ENCODE measurements at places on chromosomes 3 and 15.

- no peak for DNase-seq
Observed at GRCh38 chr3:149377408-149378364, at the start of gene TM4SF1. TM4SF1 (minus strand) TSS chr3:149377649; CDS start chr3:149377547, 102 bp downstream.

GRCh38 chr15:70617076-70617910 is 146.1 kb downstream of the UACA start:
- DNase-seq, result no peak

DNA sequence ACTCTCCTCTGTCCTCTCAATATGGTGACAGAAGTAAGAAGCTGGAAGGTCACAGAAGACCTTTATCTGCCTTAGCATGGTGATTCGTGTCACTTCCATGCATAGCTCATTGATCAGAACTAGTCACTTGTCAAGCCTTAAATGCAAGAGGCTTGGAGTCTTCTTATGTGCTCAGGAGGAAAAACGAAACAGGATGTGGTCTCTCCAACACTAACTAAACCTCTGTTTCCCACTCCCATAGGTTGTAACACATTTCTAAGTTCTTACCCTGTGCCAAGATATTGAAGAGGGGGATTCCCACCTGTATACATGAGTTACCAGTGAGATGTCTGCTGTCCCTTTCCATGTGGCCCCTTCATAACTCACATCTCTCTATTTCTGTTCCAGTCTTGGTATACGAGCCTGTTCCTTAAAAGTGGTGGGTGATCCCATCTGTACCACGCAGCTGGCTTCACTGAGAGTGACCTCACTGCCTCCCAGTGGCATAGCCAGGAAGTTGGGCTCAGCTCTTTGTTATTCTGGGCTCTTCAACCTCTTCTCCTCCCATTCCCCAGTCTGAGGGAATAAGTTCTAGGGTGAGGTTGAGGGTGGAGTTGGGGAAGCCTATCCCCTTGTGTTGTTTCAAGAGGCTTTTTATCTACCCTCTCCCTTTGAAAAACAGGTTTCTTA is 203.2 kb upstream of the PPP2R3A start:
- DNase-seq, result no peak

GRCh38 chr15:27392163-27392562 is 421.2 kb downstream of the GABRG3 start:
- DNase-seq, result no peak

- DNase-seq, result no peak
Observed at GRCh38 chr3:143301031-143301901, 181.7 kb downstream of the CHST2 start.

- no peak for DNase-seq
Observed at GRCh38 chr3:150875548-150875947, 29.7 kb downstream of the MINDY4B start.

GRCh38 chr3:157572559-157573270 is 69.5 kb upstream of the VEPH1 start:
- no peak for DNase-seq

- DNase-seq, result no peak
Observed at GRCh38 chr3:143604402-143605185, 243.7 kb downstream of the SLC9A9 start.

GRCh38 chr3:157117875-157118654 is 41.9 kb downstream of the CCNL1 start:
- no peak for DNase-seq

DNA sequence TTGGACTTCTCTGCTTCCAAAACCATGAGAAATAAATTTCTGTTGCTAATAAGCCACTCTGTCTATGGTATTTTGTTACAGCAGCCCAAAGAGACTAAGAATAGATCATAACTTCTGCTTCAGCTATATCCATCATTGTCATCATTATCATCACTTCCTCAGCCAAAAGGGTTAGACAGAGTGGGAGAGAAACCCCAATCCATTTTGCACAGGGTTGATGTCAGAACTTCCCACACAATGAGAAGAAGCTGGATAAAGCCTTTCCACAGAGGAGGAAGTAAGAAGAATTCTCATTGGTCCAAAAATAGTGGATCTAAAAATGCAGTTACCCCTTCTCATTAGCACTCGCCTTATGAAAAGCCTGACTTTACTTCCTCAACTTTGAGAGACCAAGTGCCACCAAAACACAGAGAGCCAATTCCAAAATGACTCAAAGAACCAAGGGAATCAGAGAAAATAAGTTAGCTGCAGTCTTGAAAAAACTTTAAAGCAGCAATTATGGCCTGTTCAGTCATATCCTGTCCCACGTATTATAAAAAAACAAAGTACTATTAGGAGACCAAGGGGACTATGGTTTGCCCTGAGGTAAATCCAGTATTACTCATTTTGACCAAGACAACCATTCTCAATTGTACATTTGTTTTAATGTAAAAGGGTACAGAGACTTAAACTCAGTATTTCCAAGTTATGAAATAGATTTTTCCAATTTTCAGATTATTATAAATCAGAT is 80.2 kb downstream of the WNT5A start:
- DNase-seq, result no peak

GRCh38 chr15:101613130-101614000 is 38.8 kb downstream of the TM2D3 start:
- no peak for DNase-seq

DNA sequence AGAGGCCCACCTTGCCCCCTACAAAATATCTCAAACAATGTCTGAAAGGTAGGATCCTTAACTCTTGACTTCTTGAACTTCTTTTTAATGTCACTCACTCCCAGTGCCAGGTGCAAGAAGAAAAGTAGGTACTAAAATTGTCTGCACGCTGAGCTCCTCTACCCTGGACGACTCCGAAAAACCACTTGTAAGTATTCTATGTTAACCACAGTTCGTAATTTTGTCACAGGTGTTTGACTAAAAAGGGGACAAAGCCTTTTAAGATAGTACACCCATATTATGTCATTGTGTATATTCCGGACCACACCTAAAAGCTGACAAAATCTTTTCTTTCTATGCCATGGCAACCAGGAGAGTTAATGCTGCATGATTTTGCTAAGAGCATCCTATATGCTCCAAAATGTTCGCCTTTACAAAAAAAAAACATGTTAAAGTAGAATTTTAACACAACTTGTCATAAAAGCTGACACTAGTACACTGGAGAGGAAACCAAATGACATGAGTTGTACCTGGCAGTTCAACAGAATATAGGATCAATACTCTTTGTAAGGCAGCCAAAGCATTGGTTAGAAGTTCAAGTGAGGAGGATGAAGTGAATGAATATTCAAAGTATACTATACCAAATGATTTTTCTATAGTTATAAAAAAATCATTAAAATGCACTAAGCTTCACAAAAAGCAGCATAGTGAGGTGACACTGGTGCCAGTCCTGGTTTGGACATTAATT is 210.5 kb downstream of the FOXP1 start:
- no peak for DNase-seq

GRCh38 chr3:51718547-51719409 is 11.9 kb downstream of the GRM2 start:
- no peak for DNase-seq

DNA sequence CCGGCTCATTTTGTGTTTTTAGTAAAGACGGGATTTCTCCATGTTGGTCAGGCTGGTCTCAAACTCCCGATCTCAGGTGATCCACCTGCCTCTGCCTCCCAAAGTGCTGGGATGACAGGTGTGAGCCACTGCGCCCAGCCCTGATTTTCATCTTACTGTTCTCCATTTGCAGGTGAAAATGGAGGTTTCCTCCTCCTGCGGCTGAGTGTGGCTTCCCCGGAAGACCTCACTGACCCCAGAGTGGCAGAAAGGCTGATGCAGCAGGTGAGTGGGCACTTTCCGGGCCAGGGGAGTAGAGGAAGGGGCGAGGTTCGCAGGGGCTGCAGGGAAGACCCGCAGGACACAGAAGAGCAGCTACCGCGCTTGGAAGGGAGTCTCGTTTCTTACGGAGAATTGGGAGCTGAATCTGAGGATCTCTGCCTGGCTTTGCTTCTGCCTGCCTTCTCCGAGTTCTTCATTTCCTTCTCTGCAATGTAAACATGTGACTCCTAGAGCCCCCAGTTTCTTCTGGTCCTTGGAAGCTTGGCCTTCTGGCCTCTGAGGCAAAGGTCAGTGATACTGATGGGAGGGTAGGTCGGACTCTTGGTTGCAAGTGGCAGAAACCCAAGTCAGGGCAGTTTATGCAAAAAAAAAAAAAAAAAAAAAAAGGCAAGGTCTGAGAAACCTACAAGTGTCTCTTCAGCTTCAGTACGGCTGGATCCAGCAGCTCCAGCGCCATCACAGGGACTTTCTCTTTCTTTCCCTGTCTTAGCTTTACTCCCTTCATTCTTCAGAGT is 8.9 kb downstream of the MUC20 start:
- no peak for DNase-seq

DNA sequence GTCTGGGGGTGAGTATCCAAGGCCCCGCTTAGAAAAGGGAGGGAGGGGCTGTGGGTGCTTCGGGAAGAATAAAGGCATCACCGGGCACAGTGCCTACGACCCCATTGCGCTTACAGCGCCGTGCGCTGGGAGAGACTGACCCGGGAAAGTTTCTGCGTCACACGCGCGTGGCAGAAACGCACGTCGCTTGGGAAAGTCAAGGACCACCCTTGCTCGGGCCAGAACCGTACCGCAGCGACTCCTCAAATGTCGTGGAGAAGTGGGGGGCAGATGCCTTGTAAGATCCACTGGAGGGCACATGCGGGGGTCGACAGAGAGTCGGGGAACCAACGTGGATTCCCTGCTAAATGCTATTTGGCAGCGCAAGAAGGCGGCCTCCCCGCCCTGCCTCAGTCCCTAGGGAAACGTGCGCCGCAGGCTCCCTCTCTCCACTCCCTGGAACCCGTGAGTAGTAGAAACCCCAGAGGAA is 2.4 kb downstream of the ADAMTS9 start:
- DNase-seq, result no peak

- DNase-seq, result no peak
Observed at GRCh38 chr15:81573098-81573746, 199.2 kb upstream of the TMC3 start.

DNA sequence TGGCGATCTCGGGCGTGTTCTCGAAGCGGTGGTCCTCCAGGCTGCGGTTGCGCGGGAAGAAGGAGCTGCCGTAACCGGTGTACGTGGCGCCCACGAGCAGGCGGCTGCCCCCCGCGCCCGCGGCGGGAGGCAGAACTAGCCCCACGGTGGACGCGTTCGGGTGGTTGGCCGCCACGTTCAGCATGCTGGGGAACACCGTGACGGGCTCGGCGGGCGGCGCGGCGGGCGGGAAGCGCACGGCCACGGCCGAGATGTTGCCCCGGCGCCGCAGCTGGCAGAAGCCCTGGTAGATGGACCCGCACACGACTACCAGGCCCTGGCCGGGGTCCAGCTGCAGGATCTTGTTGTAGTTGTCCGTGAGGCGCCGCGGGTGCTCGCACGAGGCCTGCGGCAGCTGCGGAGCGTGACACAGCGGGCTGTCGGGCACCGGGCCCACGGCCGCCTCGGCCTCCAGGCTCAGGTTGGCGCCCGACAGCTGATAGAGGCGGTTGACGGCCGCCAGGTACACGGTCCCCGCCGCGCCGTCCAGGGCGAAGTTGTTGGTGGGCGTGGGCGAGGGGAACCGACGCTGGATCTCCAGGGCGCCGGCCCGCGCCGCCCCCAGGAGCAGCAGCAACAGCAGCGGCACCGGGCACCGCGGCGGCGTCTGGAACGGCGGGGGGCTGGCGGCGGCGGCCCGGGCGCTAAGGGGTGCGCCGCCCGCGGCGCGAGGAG is 397 bp downstream of the PLXND1 start:
- DNase-seq, result no peak

DNA sequence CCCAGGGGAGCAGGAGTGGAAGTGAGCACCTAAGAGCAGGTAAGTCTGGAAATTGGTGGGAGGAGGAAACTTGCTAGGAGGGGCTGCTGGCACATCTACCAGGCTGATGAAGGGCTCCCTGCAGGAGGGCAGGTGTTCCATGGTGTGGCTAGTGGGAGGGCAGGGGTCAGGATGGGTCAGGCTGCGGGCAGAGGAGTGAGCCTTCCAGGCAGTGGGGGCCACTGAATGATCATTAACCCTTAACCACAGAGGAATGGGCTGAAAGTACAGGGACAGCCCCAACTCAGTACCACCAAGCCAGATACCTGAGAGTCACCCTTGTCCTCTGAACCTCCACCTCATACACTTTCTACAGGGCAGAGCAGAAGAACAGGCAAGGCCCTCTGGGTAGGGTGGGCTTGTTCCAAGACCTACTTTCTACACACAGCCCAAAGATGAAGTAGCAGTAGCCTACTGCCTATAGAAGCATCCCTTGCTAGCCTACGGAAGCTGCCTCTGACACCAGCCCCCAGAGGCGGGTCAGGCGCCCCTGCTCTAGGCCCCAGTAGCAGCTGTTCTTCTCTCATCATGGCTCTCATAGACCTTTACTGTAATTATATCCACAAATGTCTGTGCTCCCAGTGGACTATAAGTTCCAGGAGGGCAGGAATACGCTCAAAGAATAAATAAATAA is 4.6 kb downstream of the RAB6B start:
- DNase-seq, result no peak

- no peak for DNase-seq
Observed at GRCh38 chr15:74417225-74417624, 16.5 kb downstream of the SEMA7A start.

GRCh38 chr15:69862540-69862939 is 235.2 kb downstream of the TLE3 start:
- DNase-seq, result no peak

GRCh38 chr3:175941352-175941751 is 1082.2 kb downstream of the NAALADL2 start:
- no peak for DNase-seq

GRCh38 chr15:97992823-97993222 is 32.3 kb downstream of the ARRDC4 start:
- no peak for DNase-seq

- DNase-seq, result no peak
Observed at GRCh38 chr3:136954251-136954650, 3.5 kb upstream of the IL20RB start.

DNA sequence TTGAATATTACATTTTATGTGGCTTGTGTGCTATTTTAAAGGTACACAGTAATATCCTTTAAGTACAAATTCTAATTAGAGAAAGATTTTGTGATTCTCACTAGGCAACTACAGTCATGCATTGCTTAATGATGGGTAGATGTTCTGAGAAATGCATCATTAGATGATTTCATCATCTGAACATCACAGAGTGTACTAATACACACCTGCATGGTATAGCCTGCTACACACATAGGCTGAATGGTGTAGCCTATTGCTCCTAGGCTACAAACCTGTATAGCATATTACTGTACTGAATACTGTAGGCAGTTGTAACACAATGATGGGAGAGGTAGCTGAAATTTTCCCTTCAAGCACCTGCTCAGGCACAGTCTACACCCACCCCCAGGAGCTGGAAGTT is 217.4 kb upstream of the EOMES start:
- no peak for DNase-seq

DNA sequence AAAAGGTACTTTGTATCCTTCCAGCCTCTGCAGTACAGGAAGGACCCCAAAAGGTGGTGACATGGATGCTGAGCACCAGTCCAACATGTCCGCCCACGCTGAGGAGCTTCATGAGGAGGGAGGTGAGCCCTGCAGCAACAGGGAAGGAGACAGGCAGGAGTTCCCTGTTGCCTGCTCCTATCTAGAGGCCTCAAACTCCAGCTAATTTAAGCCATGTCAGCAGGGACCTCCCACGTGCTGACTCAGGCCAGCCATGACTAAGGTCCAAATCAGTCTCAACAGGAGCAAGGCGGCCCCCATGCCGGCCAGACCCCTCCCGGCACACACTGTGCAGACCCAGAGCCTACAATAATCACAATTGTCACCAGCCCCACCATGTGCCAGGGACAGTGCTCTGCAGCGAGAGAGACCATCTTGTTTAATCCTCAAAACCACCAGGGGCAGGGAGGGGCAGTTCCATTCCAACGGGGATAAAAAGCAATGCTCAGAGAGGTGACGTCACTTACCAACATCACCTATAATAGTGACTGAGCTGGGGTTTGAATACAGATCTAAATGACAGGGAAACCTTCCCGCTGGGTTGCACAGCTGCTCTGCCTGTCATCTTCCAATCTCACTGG is 54.5 kb upstream of the GATA2 start:
- DNase-seq, result no peak

All from stimulated activated CD8-positive, alpha-beta memory T cell treated with anti-CD3 and anti-CD28 coated beads, Interleukin-4, amount 100 ng/mL, for 1 hour (primary cell).